ENCODE measurements at places on chromosomes 6 and 20. TPM values are rescaled to one million over a fixed set of nuclear protein-coding genes. Genes with fewer than 3 reads are reported as not detected.

DNA sequence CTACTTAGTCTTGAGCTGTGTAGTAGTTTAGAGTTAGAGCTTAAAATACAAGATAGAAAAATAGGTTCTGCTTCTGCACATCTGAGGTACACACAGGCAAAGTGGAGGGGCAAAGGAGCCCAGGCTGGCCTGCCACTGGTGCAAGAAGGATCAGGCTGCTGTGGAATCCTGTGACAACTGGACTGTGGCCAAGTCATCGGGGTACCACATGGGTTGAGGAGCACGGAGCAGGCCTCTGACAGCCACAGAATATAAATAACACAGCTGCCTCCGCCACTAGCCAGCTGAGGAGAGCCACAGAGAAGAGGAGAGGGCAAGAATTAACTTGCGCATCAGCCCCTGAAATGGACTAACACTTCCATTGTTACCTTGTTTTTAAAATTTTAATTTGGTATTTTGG, 206.0 kb upstream of the MARCKS start:
- DNase-seq = no peak

GRCh38 chr6:5208057-5208456, 52.7 kb downstream of the LYRM4 start:
- no peak for DNase-seq

- no peak for DNase-seq
Observed at GRCh38 chr20:25047766-25048165, 10.2 kb downstream of the ACSS1 start.

- no peak for DNase-seq
Observed at GRCh38 chr6:96611342-96611991, 48.5 kb downstream of the FHL5 start.

DNA sequence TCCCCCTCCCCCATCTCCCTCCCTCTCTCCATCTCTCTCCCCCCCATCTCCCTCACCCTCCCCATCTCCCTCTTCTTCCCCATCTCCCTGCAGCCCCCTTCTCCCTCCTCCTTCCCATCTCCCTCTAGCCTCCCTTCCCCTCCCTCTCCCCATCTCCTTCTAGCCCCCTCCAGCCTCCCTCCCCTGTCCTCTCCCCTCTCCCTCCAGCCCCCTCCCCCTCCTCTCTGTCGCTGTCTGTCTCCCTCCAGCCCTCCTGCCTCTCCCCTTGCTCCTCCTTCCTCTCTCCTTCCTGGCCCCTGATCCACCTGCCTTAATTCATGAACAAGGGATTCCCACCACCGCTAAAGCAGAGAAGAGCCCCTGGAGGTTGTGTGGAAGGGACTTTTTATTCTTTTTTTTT, 26.9 kb upstream of the CHMP4B start:
- DNase-seq = no peak

DEFB110 gene
- not detected for total RNA-seq

SLC39A7 gene
- 150 TPM for total RNA-seq

DACT2 gene
- total RNA-seq = not detected

PTPRA gene
- total RNA-seq = 50.1 TPM
